ENCODE measurements at places on chromosomes 1 and 21.

GRCh38 chr1:110770832-110771231 is 96.1 kb upstream of the KCNA3 start:
- no peak for DNase-seq

GRCh38 chr1:243394601-243395464 is 139.0 kb downstream of the SDCCAG8 start:
- DNase-seq, result no peak

GRCh38 chr1:33792651-33793050 is 71.2 kb upstream of the HMGB4 start:
- DNase-seq, result no peak

GRCh38 chr1:39094685-39095084 is 68.5 kb downstream of the NDUFS5 start:
- DNase-seq, result no peak

GRCh38 chr1:22234476-22235030 is 91.7 kb upstream of the WNT4 start:
- no peak for DNase-seq

DNA sequence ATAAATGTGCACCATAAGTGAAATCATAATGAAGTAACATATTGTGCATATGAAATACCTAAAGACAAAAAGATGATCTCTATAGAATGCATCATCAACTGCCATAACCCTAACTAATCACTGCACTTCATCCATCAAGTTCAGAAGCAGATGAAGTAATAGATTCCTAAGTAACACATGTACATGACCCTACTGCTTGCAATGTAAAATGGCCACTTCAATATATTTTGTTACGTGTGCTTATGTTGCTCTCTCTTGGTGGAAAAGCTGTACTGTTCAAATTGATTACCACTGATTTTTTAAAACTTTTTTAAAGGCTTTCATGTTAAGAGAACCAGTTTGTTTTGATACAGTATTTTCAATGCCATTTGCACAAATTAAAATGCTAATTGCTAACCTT is 141.8 kb downstream of the TTLL7 start:
- DNase-seq, result no peak

DNA sequence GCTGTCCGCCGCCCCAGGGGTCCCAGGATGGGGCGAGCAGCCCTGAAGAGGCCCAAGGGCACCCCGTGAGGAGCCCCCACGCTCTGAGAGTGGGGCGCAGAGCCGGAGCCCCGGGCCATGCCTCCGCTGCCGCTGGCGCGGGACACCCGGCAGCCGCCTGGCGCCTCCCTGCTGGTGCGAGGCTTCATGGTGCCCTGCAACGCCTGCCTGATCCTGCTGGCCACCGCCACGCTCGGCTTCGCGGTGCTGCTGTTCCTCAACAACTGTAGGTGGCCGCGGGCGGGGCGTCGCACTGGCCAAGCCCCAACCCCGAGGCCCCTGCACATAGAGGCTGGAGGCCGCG is 14.5 kb downstream of the AGRN start:
- no peak for DNase-seq

DNA sequence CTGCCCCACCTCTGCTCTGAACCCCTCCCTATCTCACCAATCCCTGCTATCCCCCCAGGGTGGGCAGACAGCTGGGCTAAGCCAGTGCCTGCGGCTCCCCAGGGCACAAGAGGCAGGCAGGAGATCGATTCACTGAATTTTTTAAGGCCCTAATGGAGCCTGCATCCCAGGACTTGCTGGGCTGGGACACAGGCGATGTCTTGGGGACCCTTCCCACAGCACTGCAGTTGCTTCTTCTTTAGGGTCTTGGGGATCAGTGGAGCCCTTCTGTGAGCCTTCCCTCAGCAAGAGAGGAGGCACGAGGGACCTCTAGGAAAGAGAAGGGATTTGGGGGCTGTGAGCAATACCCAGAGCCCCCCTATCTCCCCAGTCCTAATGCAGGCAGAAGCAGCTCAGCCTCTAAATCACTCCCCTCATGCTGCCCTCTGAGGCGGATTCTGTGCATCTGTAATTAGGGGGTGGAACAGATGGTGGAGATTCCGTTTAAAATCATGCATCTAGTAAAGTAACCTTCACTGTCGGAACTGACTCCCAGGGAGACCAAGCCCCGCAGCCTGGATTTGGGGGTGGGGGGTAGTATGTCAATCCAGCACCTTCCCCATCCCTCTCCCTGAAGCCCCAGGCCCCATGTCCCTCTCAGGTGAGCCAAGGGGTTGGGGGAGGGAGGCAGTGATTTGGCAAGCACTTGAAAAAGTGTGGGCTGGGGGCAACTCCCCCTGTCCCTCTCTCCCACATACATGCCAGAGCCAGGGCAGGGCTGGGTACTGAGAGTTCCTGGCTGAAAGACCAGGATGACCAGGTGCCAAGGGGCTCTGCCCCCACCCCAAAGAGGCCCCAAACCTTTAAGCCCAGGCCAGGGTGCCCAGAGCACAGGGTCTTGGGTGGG is 10.0 kb downstream of the AHDC1 start:
- no peak for DNase-seq

All from stimulated activated CD8-positive, alpha-beta memory T cell treated with anti-CD3 and anti-CD28 coated beads, Interleukin-4, amount 100 ng/mL, for 1 hour (primary cell).